ENCODE measurements at places on chromosomes 13 and 19. TPM values are rescaled to one million over a fixed set of nuclear protein-coding genes. Genes with fewer than 3 reads are reported as not detected.

OSCAR gene
- 0.54 TPM for total RNA-seq

DUXA gene
- total RNA-seq, result not detected

CLIP3 gene
- total RNA-seq, result 4.1 TPM

NLRP7 gene
- not detected for total RNA-seq

KIR2DL1 gene
- total RNA-seq, result not detected
